Fibroblast of gingiva (primary cell): ENCODE measurements at places on chromosomes 4 and X.

DNA sequence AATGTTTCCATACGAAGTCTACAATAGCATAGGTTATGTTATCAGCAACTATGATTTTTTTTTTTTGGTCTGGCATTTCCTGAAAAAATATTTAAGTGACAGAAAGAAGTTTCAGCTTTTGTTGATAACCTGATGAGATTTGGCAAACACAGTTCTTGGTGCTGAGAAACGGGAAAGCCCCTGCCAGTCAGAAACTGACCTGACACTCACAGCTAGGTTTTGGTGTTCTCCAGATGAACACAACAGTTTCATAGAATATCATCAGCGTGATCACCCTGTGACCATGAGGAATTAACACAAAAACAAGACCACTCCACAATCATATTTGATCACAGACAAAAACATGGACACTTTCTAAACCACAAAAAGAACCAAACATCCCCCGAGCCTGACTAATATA, 152.5 kb upstream of the DCAF8L1 start:
- DNase-seq = no peak

- no peak for DNase-seq
Measured at GRCh38 chr4:105191621-105192210, 45.0 kb downstream of the TET2 start.

- DNase-seq = peak; percentile 81
Measured at GRCh38 chrX:123425904-123426303, 241.8 kb downstream of the GRIA3 start.

DNA sequence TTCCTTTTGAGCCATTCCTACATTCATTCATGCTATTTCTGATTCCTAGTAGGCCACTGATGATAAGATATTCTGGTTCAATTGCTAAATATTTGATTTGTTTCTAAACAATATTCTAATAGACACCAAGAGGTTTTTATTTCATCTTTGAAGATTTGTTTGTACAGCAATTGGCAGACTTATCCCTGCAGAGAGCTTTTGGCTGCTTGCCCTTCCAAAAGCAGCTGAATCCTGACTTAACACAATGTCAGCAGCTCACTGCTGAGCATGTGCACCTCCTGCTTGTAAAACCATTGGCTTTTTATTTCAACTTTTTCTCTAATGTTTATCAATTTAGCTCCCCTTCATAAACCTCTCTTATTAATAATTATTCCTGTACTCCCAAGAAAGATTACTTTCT, 45.3 kb downstream of the MMRN1 start:
- DNase-seq = peak; percentile 80

DNA sequence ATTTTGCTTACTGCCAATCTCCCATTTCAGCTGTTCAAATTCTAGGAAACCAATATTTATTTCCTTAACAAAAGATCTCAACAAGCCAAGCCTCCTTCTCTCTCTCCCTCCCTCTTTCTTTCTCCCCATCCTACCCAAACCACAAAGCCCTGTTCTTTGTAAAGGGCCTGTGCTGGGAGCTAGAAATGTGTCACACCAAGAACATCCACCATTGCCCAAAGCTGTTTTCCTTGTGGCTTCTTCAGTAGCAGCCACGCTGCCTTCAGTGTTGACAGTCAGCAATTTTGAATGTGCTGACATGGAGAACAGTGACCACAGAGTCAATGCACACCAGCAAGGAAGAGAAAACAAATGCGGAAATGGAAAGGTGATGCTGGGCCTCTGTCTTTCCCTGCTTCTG, 203.0 kb downstream of the MAML3 start:
- no peak for DNase-seq
